Stimulated activated CD4-positive, alpha-beta T cell treated with anti-CD3 and anti-CD28 coated beads, Interleukin-1b, Interleukin-23, amount 100 ng/mL, for 1 hour (primary cell): ENCODE measurements at places on chromosomes 3 and 15.

DNA sequence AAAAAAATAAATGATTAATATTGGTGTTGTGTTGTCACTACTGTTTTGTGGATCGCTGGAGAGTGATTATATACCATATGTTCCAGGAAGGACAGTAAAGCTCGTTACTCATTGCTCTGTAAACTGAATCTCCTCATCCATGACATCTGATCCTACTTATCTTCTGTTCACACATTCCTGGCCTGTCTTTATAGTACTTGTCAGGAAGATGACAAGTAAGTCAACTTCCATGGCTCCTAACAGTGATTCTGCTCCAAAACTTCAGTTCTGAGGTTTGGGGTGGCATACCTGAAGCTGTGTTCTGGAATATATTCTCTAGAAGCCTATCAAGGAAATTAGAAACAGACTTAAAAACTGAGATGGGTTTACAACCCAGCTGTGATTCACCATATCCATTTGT lies 288.9 kb downstream of the ZBBX start:
- no peak for DNase-seq

DNA sequence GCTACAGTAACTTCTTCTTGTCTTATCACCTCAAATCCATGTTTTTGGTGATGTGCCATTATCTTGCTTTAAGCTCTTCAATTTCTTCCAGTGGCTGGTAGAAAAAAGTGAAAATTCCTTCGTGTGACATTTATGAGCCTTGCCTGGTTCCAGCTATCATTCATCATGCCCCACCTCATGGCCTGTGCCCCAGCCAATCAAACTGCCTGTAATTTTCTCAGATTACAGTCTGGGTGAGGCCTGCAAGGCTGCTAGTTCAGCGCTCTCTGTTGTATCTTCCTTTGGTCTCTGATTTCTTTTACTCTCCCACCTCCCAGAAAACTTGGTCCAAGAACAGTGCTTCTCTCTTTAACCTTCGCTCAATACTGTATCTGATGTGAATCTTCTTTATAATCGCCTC lies 249.3 kb upstream of the ZNF717 start:
- no peak for DNase-seq

DNA sequence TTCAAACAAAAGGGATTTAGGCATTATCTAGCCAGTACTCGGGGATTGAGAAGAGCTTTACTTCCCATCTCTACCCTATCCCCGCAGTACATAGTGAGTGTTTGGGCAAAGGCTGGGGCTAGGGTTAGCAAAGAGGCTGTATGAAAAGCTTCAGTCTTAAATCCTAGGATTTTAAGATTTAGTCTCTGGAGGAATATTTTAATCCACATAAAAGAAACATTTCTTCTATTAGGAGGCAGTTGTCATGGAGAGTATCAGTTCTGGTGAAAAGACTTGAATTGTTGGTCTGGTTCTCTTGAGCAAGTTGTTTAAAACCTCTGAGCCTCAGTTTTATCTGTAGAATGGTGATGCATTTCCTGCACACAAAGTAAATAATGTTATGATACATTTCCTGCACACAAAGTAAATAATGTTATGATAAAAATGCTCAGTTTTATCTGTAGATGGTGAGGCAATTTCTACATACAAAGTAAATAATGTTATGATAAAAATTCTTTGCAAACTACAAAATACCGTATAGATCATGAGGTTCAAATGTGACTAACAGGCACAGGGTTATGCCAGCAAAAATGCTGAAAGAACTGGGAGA lies 53.9 kb upstream of the ZBED2 start:
- DNase-seq: no peak

- no peak for DNase-seq
Observed at GRCh38 chr3:172249039-172249438, 199.2 kb downstream of the GHSR start.

- DNase-seq: no peak
Observed at GRCh38 chr3:183275418-183275817, 22.4 kb downstream of the B3GNT5 start.

GRCh38 chr3:56962206-56962605 lies 98.3 kb upstream of the SPATA12 start:
- DNase-seq: no peak

- no peak for DNase-seq
Observed at GRCh38 chr3:107599772-107600145, 77.0 kb downstream of the BBX start.

DNA sequence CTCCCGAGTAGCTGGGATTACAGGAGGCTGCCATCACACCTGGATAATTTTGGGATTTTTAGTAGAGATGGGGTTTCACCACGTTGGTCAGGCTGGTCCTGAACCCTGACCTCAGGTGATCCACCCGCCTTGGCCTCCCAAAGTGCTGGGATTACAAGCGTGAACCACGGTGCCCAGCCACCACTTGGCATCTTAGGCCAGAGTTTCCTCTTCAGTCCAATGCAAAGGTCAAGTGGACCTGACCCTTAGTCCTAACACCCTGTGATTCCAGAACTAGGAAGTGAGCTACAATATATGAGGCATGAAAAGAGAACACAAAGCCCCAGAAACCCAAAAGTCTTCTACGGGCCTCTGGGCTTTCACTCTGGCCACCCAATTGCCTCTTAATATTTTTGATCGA lies 5.3 kb downstream of the MYLK start:
- DNase-seq: no peak

DNA sequence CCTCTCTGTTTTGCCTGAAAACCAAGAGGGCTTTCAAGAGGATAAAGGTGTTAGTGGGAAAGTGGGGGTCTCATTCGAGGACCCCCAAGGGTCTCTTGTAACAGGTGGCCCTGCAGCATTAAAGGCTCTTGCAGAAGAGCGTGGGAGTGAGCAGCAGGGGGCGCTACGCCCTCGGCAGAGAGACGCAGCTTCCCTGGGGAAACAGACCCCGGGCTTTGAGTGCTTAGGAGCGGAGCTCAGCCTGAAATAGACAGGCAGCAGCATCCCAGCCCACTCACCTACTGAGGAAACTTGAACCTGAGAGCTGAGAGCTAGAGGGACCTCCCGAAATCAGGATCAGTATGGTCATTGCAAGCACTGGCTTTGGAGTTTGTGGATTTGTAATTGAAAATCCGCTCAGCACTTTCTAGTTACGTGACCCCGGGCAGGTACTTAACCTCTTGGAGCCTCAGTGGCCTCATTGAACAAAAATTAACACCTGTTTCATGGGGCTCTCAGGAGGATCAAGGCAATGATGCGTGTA lies 25.7 kb downstream of the RPLP1 start:
- DNase-seq: no peak

DNA sequence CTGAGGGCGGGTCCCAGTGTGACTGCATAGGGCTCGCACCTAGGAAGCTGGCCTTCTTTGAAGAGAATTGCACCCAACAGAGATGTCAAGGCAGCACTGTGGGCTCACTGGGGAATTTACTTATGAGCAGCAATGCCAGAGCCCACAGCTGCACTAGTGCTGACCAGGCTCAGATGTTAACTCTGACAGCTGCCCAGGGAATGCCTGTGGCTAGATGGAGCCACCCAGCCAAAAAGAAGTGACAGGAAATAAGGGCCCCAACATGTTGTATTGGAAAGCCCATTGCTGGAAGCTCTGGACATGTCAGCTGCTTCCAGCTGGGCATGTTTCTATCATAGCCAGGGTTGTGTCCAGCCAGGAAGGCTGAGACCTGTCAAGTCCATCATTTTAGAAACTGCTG lies 90.9 kb upstream of the ZNF280D start:
- no peak for DNase-seq
